ENCODE measurements at places on chromosomes 4 and X.

DNA sequence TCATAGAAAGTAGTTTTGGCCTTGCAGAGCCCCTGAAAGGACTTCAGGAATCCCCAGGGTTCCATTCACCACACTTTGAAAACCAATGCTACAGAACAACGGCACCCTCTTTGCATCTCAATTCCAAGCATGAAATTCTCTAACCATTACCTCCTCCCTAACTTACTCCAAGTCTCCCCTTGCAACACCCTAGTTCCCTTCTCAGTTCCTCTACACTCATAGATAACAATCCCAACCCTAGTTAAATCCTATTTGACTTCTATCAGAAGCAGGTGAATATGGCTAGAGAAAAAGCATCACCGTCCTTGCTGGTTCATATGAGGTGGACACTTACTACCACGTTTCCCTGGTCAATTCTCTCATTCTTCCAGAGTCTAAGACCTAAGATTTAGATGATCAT is 2.4 kb downstream of the RCHY1 start:
- DNase-seq: no peak

- DNase-seq: no peak
Measured at GRCh38 chr4:75919920-75920319, 17.7 kb upstream of the PPEF2 start.

GRCh38 chr4:156036496-156036895 is 82.8 kb upstream of the CTSO start:
- DNase-seq: no peak

GRCh38 chr4:123575291-123575690 is 178.7 kb downstream of the SPRY1 start:
- no peak for DNase-seq

DNA sequence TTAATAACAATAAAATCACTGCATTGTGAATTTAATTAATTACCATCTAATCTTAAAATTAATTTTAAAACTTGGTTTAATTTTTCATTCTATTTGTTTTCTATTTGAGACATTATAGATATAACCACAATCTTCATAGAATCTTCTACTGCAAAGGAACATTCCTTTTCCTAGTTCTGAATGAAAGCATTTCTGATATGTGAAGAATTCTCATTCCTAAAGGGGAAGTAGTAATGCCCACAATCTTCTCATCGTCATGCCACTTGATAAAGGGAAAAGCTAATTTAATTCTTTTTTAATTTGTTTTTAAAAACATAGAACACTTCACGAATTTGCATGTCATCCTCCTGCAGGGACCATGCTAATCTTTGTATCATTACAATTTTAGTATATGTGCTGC is 23.7 kb downstream of the MGARP start:
- DNase-seq: no peak

DNA sequence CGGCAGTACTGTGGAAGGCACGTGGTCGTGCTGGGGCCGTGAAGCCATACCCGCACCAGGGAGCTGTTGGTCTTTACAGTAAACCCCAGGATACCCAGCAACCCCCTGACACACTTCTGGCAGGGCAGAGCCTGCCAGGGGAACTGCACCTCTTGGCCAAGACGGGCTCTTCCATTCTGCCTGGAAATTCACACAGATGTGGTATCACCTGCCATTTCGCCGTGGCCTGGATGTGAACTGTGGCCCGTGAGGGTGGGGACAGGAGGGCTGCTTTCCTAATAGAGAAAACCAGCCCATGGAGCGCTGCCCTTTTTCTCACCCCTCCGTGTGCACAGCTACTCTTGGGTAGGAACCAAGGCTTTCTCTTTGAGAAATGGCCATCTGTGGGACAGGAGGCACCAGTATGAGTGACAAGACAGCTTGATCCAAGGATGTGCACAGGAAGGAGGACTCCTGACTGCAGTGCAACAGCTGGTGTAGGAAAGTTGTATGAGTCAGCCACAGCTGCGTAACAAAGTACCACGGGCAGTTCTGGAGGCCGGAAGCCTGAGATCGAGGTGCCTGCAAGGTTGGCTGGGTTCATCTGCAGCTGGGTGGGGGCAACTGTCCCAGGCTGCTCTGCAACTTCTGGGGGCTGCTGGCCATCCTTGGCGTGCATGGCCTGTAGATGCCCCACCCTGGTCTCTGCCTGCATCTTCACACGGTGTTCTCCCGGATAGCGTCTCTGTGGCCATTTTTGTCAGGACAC is 95.7 kb downstream of the PSAPL1 start:
- no peak for DNase-seq

DNA sequence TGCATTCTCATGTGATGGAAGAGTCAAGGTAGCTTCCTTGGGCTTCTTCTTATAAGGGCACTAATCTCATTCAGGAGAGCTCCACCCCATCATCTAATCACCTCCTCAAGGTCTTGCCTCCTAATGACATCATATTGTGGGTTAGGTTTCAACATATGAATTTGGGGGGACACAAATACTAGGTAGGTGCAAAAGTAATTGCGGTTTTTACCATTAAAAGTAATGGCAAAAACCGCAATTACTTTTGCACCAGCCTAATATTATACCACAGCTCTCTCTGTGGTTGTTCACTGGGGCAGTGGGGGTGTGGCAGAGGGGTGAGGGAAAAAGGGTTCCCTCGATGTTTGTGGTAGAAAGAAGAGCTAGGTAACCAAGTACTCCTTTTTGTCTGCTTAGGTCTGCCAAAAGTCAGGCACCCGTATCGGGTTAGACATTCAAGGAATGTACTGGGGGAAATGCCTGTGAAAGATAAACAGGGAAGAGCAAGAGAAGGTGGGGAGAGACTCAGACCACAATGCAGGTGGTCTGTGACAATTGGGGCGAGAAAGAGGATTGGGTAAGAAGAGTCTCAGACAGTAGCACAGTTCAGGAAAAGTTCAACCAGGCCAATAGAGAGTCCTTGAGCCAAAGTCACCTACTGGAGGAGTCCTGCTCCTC is 78.9 kb upstream of the MTM1 start:
- DNase-seq: no peak

DNA sequence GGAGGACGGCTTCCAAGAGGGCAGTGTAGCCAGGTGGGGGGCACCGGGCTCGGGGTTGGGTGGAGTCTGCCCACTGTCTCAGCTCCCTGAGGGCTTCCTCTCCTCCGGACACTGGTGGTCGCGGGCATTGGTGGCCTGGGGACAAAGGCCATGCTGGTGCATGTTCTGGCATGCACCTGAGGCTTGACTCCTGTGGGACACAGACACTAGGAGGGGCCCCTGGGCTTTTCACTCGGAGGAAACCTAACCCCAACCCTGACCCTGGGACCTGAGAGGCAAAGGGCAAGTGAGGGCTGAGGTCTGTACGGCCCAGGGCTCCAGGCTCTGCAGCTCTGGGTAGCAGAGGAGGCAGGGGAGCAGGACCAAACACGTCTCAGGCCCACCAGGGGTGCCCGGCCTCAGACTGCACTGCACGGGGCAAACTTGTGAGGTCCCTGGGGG is 22.3 kb upstream of the FGFR3 start:
- no peak for DNase-seq

GRCh38 chr4:40187386-40187906 is 9.4 kb upstream of the RHOH start:
- DNase-seq: no peak

DNA sequence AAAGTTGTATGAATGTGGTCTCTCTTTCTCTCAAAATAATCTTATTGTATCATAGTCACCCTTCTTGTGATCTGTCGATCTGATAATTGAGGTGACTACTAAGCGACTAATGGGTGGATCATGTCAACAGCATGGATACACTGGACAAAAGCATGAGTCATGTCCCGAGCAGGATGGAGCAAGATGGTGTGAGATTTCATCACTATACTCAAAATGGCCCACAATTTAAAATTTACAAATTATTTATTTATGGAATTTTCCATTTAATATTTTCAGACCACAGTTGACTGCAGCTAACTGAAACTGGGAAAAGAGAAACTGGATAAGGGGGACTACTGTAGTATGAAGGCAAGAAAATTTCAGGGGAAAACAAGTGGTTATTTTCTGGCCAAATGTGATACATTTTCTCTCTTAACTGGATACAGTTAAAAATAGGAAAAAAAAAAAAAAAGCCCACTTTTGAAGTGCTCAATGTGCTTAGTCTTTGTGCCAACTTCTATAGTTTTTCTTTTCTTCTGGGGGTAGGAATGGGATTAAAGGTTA is 25.3 kb downstream of the FAM241A start:
- DNase-seq: no peak

DNA sequence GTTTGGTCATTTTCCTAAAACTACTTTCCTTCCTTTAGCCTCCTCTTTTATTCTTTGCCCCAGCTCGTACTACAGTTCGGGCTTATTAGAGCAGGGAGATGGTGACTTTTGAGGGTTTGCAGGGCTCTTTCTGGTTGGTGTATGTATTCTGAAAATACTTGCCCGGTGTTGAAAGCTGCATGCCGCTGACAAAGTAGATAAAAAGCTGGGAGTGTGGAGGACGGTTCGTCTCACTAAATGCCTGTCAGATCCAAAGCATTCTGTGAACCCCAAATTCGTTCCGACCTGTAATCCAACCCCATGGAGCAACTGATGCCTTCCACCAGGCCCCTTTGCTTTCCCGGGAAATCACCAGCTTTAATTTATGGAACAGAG is 19.2 kb downstream of the TRIM2 start:
- DNase-seq: no peak

- DNase-seq: no peak
Measured at GRCh38 chr4:176883681-176884418, 91.1 kb upstream of the VEGFC start.

DNA sequence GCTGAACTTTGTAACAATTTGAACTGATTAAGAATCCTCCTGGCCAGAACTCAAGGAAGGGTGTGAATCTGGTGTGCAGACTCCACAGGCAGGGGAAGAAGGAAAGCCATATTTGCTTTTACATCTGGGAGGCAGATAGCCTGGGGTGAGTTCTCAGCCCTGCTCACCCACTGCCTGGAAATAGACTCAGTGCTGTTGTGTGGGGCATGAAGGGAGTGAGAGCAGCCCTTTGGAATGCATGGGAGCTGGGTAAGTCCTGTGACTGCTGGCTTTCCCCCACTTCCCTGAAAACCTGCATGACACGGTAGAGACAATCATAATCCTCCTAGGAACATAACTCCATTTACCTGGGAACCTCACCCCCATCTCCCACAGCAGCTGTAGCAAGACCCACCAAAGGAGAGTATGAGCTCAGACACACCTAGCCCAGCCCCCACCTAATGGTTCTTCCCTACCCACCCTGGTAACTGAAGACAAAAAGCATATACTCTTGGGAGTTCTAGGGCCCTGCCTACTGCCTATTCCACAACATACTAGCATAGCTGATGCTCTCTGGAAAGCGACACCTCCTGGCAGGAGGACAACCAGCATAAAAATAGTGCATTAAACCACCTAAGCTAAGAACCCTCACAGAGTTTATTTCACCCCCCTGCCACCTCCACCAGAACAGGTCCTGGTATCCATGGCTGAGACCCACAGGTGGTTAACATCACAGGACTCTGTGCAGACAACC is 59.3 kb upstream of the UBQLN2 start:
- DNase-seq: no peak

- DNase-seq: no peak
Measured at GRCh38 chr4:28686618-28687017, 1826.0 kb downstream of the STIM2 start.

DNA sequence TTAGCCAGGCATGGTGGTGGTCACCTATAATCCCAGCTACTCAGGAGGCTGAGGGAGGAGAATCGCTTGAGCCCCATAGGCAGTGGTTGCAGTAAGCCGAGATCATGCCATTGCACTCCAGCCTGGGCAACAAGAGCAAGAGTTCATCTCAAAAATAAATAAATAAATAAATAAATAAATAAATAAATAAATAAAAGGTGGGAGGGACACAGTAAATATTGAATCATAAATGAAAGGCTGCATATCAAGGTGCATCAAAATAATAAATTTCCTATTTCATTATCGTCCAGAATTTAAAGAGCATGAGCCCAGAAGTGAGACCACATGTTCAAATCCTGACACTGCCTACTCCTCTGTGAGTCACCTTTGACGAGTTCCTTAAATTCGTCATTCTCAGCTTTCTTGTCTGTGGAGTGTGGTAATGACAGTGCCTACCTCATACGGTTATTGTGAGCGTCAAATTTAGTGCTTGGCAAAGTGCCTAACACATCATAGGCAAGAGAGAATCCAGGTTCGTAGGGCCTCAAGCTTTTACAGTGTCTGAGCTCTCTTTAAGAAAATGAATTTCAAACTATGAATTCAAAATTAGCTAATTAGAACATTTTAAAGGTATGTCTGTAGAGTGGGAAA is 49.9 kb downstream of the IL15 start:
- no peak for DNase-seq

GRCh38 chr4:129804461-129804981 is 708.6 kb downstream of the C4orf33 start:
- no peak for DNase-seq

- no peak for DNase-seq
Measured at GRCh38 chr4:43224559-43224958, 332.0 kb downstream of the GRXCR1 start.

GRCh38 chr4:88891636-88892035 is 165.3 kb downstream of the FAM13A start:
- DNase-seq: no peak

DNA sequence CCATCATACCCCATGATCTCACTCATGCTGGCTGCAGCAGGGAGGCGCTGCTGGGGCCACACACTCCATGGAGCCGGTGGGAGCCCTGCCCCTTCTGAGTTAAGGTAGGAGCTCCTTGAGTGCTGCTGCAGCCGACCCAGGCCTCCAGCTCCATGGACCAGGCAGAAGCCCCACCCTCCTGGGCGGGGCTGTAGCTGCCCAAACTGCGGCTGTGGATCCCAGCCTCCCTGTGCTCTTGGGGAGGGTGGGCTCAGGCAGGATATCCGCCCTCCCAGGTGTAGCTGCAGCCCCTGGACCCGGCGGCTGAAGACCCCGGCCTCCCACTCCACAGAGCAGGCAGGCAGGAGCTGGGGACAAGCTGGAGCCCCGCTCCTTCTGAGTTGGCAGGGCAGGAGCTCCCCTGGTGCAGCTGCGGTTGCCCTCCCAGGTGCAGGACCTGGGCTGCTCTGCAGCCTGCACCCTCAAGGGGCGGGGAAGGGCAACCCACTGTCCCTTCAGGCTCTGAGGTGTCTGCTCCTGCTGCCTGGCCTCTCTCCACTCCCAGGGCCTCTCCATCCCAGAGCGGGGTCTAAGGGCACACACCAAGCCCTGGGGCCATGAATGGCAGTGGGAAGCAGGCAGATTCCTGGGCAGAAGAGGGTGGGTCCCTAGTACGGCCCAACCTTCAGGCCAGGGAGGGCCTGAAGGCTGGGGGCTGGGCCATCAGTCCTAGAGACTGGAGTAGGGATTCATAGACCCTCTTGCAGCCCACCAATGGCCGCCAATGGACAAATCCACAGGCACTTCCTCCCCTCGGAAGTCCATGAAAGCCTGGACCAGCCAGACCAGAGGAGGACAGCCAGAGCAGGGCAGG is 466.1 kb downstream of the DTHD1 start:
- DNase-seq: no peak

DNA sequence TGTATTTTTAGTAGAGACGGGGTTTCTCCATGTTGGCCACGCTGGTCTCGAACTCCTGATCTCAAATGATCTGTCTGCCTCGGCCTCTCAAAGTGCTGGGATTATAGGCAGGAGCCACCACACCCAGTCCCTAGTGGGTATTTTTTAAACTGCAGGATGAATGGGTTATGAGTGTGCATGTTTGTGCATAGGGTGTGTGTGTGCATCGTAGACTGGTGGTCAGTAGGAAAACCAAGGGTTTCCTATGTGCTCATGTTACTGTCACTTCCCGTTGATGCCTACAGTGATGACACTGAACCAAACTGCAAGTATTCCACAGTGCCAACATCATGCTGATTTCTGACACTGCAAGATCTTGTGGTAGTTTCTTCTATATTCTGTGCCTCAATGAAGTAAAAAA is 41.1 kb downstream of the DDIT4L start:
- no peak for DNase-seq

- DNase-seq: no peak
Measured at GRCh38 chrX:74262452-74263209, 41.3 kb upstream of the ZCCHC13 start.

- DNase-seq: no peak
Measured at GRCh38 chr4:85724791-85725563, 250.0 kb downstream of the ARHGAP24 start.
